Left ventricle myocardium superior (tissue), 1 donor: ENCODE measurements at places on chromosomes 11 and 22. TPM values are rescaled to one million over a fixed set of nuclear protein-coding genes. Genes with fewer than 3 reads are reported as not detected.
A peak's percentile ranks its signal among the peaks of the same experiment; 100 is the strongest.

The GRM5 gene
- total RNA-seq, result not detected

The PRG3 gene
- total RNA-seq, result not detected

The TMEM191B gene
- total RNA-seq, result 0.59 TPM

GRCh38 chr11:86993031-86993430 lies 37.8 kb upstream of the FZD4 start:
- no peak for DNase-seq

The PDGFB gene
- total RNA-seq, result 19.9 TPM

DNA sequence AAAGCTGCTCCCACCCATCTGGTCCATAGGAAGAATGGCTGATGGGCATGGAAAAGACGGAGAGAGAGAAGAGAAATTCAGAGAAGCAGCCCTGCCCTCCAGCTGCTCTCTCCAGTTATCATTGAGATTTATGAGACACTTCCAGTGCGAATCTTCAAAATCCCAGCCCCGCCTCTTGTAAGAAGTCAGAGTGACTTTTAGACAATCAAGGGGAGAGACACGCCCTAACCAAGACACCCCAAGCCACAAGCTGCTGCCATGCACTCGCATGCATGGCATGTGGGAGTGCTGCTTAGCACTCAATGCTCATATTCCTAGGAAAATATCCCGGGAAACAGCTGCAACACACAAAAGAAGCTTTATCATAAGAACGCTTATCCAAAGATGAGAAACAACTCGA lies 110.6 kb upstream of the BID start:
- DNase-seq, result no peak

GRCh38 chr11:33500332-33500731 lies 200.3 kb downstream of the C11orf91 start:
- DNase-seq, result no peak

GRCh38 chr11:26995701-26996460 lies 2.0 kb downstream of the FIBIN start:
- no peak for DNase-seq

The ANKK1 gene
- total RNA-seq, result 0.10 TPM

DNA sequence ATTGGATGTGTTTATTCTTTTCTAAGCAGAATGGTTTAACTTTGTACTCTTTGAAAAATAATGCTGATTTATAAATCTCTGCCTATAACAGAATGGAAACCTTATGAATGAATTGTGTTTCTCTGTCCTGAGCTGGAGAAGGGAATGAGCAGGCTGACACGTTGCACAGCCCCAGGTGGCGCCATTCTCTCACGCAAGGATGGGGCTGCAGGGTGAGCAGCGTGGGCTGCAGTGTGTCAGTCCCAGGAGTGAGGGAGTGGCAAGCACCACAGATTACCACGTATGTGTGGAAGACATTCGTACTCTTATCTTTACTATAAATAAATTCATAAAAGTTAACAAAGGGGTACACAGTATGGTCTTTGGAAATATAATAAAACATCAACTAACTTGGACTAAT lies 33.4 kb downstream of the FDX1 start:
- DNase-seq, result peak; percentile 66

The SLC6A5 gene
- total RNA-seq, result not detected

GRCh38 chr22:28857288-28857687 lies 26.1 kb upstream of the ZNRF3 start:
- DNase-seq, result no peak

- no peak for DNase-seq
Measured at GRCh38 chr11:33877038-33877437, 14.8 kb downstream of the LMO2 start.

DNA sequence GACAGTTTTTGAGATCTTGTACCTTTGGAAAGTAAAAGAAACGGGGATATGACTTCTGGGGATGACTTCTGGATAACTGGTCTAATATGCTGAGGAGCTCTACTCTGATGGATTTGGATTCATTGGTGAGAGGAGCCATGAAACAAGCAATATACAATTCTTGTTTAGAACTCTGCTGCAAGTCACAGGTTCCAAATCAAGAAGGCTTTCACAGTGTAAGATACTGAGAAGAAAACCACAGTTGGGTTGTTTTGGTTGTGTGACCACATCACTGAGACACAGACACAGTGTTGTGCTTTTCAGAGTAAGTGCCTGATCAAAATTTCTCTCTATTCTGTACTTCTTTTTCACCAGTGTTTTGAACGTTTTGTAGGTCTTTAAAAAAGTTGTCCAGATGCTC lies 13.1 kb upstream of the UCP2 start:
- DNase-seq, result no peak

The RFPL3 gene
- not detected for total RNA-seq

DNA sequence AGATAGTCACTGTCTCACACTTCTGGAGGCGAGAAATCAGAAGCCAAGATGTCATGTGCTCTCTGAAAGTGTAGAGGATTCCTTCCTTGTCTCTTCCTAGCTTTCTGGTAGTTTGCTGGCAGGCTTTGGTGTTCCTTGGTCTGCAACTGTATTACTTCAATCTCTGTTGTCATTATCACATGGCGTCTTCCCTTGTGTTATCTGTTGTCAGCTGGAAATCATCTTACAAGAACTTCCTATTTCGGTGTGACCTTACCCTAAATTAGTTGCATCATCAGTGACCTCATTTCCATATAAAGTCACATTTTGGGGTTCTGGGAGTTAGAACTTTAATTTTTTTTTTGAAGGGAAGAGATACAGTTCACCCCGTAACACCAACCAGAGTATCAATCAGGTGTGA lies 3.3 kb upstream of the LIN7C start:
- DNase-seq, result no peak

The SYT7 gene
- total RNA-seq, result 32.5 TPM

GRCh38 chr11:60680455-60681119 lies 18.8 kb upstream of the MS4A8 start:
- no peak for DNase-seq

The TREH gene
- not detected for total RNA-seq

DNA sequence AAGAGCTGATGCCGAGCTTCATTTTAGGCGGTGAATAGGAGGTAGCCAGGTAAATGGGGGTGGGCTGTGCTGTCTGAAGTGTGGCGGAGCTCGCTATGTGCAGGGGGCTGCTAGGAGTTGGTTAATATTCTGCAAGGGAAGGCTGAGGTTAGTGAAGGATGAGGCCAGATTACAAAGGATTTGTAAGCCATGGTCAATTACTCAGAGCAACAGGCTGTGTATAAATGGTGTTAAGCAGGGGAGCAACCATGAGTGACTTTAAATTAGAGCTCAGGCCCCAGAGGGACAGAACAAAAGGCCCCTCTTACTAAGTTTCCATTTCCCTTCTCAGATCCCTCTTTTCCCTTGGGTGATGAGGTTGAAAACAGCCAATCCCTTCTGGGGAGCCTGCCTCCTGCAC lies 7.3 kb upstream of the MCAM start:
- no peak for DNase-seq

GRCh38 chr11:122304306-122304705 lies 188.3 kb upstream of the BLID start:
- no peak for DNase-seq

DNA sequence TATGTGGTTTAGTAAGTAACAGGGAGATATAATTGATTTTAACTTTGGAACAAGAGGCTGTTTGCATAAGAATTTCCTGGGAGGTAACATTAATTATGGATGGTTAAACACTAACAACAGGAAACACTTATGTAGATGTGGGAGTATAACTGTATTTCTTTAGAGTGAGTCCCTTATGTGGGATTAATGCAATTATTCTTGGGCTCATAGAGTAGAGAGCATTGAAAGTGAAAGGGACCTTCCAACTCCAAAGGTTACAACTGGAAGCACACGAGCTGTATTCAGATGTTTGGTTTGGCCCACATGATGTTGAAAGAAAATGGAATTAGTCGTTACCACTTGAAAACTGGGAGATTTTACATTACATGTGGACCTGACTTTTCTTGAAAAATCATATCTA lies 53.5 kb downstream of the BBOX1 start:
- no peak for DNase-seq

GRCh38 chr22:44063462-44064371 lies 39.6 kb downstream of the PARVB start:
- DNase-seq, result no peak

The RAB36 gene
- 0.74 TPM for total RNA-seq

The SAA2 gene
- 2.8 TPM for total RNA-seq

DNA sequence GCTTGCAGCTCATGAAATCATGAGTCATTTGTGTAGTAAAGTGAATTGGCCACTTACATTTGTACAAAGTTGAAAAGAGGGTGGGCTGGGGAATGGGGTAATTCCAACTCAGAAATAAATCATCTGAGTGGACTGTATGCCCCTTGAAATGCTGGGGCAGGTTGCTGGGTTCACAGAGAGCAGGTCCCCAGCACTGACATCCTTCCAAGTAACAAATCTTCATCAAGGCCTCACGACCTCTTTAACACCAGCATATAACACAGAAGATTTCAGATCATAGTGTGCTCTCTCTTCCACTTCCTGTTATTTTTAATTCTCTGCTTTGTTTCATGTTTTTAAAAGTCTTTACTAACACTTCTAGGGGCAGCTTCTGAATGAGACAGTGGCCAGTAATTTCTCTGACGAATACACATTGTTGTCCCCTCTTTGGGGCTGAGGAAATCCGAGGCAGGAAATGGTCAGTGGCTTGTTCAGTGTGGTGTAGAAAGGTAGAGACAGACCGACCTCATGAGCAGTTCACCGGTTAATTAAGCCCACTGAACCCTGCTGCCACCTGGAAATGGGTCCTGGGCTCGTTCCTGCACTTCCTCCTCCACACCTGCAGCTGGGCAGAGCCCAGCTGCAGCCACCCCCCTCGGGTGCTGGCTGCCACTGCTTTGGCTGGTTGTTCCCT lies 127.7 kb downstream of the MAML2 start:
- DNase-seq, result no peak

DNA sequence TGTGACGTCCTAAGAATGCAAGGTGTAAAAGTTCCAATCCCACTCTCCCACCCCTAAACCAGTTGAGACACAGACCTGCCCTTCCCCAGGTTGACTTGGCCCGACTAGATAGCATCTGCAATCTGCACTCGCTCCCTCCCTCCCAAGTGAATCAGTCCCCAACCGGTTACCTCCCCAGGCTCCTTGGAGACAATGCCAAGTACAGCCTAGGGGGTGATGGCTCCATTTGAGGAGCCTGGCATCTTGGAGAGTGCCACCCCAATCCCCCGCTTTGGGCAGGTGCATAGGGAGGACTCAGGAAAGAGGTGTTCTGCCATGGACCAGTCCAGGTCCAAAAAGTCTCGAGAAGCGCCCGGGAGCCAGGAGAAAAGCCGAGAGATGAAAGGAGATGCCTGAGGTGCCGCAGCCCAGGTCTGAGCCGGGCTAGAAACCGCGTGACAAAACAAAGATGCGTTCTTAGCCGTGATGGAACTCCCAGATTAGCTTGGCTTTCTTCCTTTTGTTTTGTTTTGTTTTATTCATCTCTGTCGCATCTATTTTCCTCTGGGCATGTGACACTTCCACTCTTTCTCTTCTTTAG lies 18.7 kb upstream of the SNX32 start:
- no peak for DNase-seq

DNA sequence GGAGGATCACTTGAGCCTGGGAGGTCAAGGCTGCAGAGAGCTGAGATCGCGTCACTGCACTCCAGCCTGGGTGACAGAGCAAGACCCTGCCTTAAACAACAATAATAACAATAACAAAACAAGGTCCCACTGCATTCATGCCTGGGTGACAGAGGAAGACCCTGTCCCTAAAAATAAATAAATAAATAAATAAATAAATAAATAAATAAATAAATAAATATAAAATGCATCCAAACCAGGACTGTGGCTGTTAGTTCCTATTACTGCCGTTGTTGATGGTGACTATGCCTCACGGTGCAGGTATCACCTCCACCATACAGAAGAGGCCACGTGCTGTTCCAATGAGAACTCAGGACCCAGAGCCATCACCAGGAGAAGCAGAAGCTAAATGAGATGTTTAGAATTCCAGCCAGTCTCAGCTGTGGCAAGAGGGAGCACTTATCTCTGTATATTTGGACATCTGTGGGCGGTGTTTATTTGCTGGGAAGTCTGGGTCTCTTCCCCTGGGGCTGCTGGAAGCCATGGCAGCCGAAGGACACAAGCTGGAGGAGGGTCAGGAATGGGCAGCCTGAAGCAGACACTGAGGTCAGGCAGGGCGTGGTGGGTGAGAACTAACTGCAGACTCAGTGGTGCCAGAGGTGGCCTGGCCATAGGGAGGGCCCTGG lies 21.6 kb downstream of the C11orf86 start:
- no peak for DNase-seq

GRCh38 chr11:73072935-73073481 lies 69.1 kb downstream of the FCHSD2 start:
- DNase-seq, result no peak

The KCNE3 gene
- 2.3 TPM for total RNA-seq

- no peak for DNase-seq
Measured at GRCh38 chr11:19574916-19575315, 137.7 kb upstream of the NAV2 start.

DNA sequence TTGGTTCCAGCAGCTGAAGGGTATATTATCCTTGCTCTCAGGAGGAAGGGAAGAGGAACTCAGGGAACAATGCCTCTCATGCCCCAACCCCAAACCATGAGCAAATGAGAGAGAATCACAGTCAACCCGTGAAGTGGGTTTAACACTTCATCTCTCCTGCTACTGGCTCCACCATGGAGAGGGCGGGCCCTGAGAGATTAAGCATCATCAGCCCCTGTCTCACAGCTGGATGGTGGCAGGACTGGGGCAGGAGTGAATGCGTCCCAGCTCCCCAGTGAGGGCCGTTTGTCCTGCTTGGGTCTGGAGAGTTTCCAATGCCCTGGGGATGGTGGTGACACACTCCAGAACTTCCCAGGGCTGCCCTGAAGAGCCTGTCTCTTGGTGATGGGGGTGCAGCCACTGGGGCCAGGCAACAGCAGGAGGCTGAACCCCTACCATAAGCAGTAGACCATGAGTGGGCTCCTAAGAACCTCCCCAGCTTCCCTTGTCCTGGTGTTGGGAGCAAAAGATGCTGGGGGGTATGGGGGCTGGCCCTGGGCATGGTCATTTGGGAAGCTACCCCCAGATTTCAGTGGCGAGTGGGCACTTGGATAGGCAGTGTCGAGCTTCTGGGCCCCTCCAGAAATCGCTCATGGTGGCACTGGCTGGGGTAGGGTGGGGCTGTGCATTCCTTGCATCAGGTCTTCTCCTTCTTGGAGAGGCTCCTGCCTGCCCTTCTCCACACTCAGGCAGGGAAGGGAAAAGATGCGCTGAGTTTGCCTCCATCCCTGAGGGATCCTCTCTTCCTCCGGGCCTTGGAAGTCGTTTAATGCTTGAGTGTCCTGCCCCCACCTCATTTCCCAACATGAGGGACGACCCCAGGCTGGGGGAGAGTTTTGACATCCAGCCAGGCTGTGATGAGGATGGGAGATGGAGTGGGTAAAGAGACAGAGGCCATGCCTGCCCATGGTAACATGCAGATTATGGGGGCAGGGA lies 157.5 kb downstream of the ST3GAL4 start:
- DNase-seq, result no peak

- DNase-seq, result no peak
Measured at GRCh38 chr11:126595560-126595959, 240.1 kb downstream of the ST3GAL4 start.
